Left renal pelvis (tissue), 4 donors: ENCODE measurements at places on chromosomes 6 and 20. TPM values are rescaled to one million over a fixed set of nuclear protein-coding genes. Genes with fewer than 3 reads are reported as not detected.

GRCh38 chr20:57893366-57893999 is 183.7 kb upstream of the PMEPA1 start:
- no peak for DNase-seq

DNA sequence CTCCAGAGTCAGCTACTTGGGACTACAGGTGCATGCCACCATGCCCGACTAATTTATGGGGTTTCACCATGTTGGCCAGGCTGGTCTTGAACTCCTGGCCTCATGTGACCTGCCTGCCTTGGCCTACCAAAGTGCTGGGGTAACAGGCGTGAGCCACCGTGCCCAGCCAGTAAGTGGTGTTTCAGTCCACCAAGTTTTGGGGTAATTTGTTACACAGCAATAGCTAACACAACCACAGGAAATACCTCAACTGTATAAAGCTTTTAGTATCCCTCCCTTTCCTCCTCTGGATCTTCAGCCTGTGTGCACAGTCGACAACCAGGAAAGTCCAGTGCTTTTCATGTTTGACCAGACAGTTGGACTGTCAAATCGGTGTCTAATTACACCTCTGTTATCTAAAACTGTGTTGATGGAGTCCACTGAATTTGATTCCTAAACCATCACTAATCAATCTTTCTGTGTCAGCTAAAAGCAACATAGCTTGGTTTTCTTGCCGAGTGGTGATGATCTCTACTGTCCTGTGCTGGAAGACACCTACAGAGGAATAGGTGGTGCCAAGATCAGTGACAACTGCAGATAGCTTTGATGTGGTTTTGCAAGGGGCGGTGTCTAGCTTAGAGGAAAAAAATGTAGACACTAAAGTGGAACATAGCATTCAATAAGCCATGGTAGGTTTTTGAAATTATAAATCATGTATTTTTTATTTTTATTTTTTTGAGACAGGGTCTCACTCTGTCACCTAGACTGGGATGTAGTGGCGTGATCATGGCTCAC is 22.2 kb upstream of the ZBTB2 start:
- no peak for DNase-seq

The HLA-DQB1 gene
- 11.8 TPM for polyA plus RNA-seq

- no peak for DNase-seq
Observed at GRCh38 chr6:121867095-121867494, 431.6 kb downstream of the GJA1 start.

- DNase-seq, result no peak
Observed at GRCh38 chr20:36465109-36466080, 75.9 kb upstream of the MYL9 start.

- no peak for DNase-seq
Observed at GRCh38 chr6:139557547-139557946, 183.1 kb upstream of the CITED2 start.

DNA sequence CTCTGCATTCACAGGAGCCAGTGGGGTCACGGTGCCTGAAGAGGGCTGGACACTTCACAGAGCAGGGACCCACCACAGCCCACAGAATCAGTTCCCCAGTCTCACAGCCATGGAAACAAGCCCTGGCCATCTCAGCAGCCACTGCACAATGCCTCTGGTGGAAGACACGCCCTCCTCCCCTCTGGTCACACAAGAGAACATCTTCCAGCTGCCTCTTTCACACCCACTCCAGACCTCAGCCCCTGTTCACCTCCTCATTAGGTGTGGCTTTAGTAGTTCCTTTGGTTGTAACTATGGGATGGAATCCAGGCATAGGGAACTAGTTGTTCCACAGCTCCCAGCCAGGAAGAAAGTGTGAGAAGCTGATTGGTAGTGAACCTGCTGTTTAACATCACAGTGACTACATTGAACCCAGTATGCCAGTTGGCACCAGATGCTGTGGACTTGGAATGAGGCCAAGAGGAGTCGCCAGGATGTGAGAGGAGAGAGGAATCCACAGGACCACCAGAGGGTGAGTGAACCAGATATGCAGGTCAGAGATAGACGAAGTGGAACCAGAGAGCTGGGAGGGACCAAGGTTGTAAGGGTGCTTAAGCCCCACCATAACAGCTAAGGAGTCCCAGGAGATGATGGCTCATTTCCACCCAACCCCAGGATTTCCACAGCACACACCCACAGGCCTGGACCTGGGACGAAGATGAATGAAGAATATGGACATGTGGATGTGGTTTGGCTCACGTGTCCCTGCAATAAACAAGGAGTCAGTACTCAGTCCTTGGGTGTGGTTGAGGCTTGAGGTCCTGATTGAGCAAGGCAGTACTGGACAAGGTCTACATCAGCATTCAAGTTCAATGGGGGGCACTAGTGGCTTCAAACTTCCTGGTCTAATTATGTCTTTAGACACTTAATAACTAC is 8.8 kb upstream of the BTN3A3 start:
- no peak for DNase-seq

DNA sequence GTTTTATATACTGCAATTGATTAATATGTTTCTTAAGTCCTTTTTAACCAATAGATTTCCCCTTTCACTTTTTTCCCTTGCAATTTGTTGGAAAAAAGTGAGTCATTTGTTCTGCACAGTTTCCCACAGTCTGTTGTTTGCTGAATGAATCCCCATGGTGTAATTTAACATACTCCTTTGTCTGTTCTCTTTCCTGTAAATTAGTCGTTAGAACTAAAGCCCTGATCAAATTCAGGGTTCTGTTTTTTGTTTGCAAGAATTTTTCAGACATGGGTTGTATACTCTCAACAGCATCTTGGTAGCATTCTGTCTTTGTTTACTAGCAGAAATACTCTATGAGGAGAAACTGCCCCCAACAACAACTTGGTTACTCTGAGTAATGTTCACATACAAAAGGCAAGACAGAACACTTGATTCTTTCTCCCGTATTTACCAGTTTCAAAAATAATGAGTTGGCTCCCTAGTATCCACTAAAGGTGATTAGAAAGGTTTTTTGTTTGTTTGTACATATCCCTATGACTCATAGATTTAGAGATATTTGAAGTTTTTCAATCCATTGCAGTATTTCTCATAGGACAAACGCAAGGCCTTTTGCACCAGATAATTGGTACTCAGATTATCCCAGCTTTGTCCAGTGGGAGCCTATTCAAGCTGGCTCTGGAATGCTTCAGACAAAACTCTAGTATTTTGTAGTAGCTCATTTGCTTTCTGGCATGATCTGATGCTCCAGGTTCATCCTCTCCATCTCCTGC is 16.5 kb downstream of the BLOC1S5 start:
- DNase-seq, result no peak

- no peak for DNase-seq
Observed at GRCh38 chr6:170091000-170091638, 199.8 kb downstream of the DLL1 start.

The ELOVL4 gene
- polyA plus RNA-seq, result 3.2 TPM

The SNTA1 gene
- 9.8 TPM for polyA plus RNA-seq

DNA sequence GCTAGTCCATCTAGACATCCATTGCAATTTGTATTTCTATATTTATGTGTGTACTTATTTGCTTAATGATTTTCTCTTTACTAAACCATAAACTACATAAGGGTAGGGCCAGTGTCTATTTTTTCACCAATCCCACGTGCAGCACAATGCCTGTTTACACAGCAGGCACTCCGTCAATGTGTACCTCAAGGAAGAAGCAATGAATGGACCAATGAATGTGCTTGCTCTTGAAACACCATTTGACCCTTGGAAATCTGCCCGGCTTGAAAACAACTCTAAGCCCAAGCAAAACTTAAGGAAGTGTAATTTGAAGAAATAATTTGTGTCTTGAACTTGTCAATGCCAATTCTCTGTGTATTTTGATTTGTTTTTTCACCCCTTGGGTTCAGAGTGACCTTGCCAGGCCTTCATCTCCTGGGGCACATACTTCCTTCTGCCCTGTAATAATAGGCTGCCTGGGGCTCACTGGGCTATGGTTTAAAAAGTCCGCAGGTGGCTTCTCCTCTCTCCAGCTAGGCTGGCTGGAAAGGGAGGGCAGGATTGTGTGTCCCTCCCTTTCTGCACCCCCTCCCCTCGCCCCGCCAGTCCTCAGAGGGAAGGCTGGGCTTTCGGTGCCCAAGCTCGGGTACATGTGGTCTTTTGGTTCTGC is 140.8 kb upstream of the ARMC2 start:
- no peak for DNase-seq

The RRP36 gene
- polyA plus RNA-seq, result 37.6 TPM

DNA sequence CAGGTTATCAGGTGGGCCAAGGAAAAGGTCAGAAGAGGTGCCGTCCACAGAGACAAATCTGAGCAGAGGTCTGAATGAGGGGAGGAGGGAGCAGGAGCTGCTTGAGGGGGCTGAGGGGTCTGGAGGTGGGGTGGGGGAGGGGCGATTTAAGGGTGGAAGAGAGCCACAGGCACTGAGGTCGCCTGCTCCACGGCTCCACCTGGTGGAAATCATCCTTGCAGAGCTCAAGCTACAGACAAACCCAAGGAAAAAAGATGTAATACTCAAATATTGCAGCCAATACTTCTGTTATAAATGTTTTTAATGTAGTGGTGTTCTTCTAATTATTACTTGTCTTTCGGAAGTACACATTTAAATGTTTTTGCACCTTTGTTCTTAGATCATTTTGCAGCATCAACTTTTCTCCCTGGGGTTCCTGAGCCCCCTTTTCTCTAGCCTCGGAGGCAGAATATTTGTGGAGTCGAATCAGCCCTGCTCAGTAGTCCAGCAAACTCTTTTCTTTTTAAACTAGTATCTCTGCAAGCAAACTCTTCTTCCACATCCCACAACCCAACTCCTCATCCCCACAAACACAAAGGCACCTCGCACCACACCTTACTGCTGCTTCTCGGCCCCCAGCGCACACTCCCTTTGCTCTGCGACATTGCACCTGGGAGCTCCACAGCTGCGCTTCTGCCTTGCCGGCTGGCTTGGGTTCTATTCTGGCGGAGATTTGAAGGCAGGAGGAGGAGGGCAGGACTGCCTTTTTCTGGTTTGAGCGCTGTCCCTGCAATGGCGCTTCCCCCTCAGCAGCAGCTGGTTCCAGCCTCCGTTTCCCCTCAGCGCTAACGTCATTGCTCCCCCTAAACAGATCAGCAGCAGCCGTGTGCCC is 51.0 kb upstream of the TFAP2A start:
- no peak for DNase-seq

- DNase-seq, result no peak
Observed at GRCh38 chr6:118240878-118241528, 307.1 kb upstream of the PLN start.

DNA sequence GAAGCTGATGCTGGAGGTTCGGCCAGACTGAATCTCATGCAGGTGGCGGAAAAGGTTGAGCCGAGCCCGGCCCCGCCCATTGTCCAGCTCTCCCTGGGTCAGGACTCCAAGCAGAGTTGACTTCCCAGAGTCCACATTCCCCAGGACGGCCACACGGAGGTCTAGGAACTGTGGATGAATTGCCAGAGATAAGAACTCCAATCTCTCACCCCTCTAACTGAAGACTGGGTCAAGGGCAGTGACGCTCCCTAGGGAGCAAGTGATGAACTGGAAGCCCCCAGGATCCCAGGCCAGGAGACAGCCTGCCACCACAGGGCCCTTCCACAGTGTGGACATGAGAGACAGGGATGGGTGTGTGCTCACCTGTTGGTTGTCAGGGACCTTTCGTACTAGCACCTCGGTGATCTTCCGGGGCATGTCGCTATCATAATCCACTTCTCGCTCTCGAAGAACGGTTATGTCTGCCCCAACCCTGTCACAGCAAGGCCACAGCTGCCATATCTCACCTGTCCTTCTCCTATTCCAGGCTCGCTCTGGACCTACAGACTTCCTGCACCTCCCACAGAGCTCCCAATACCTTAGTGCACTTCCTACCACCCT is 3.6 kb downstream of the GTPBP2 start:
- DNase-seq, result no peak

The GPR63 gene
- polyA plus RNA-seq, result 3.4 TPM

The ADA gene
- 5.7 TPM for polyA plus RNA-seq

DNA sequence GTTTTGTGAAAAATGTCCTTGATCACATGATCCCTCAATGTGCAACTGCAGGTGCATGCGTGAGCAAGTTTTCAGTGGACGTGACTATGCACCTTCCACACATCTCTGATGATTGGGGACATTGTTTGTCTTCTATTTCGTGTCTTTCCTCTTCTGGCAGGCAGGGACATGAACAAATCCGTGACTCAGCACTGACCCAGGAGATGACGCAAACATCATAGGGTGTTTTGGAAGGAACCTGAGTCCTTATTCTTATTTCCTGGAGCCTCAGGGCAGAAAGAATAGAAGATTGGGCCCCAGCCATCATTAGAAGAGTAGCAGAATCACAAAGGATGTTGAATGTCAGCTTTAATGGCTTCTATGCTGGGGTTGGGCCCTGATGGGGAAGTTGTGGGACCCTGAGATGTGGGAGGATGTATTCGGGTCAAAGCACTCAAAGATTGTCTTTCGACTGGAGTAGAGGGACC is 11.9 kb upstream of the SIRPD start:
- DNase-seq, result no peak

GRCh38 chr6:13484827-13485226 is 2.6 kb downstream of the GFOD1 start:
- DNase-seq, result no peak

GRCh38 chr6:18090349-18090786 is 32.1 kb downstream of the NHLRC1 start:
- no peak for DNase-seq

The STK4 gene
- 21.7 TPM for polyA plus RNA-seq

- no peak for DNase-seq
Observed at GRCh38 chr6:130529569-130530149, 163.8 kb downstream of the TMEM200A start.

GRCh38 chr6:15947923-15948322 is 181.0 kb upstream of the MYLIP start:
- no peak for DNase-seq

- DNase-seq, result no peak
Observed at GRCh38 chr6:168042426-168043192, 36.4 kb downstream of the FRMD1 start.

GRCh38 chr6:151112130-151112529 is 127.6 kb upstream of the AKAP12 start:
- DNase-seq, result no peak

DNA sequence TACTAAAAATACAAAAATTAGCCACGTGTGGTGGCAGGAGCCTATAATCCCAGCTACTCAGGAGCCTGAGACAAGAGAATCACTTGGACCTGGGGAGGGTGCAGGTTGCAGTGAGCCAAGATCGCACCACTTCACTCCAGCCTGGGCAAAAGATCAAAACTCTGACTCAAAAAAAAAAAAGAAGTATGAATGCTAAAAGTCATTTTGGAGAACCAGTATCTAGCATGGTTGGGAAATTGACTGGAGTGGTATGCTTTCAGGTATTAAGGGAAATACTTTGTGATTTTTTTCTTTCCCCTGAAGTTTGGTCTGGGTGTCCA is 30.1 kb downstream of the PCMT1 start:
- no peak for DNase-seq

DNA sequence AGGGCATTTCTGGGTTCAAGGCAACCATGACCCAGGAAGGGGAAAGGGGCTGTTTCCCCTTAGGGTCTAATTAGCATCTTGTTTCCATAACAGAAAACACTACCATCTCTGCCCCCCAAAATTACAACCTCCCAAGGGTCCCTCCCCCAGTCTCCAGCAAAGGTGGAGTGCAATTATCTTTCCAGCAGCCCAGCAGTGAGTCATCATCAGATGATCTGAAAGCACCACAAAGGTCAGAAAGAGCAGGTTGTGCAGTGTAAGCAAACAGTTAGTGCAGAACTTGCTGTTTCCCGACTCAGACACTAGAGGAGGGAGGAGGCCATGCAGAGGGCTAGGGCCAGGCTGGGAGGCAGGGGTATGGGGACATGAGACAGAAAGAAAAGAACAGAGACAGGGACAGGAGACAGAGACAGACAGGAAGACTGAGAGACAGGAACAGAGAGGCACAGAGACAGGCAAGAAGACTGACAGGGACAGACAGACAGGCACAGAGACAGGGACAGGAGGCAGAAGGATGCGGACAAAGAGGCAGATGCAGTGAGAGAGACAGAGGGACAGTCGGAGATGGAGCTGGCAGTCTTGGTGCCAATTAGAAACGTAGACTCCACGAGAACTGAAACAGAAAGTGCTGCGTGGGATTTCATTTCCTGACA is 62.5 kb downstream of the PYGB start:
- peak; percentile 2 for DNase-seq
